KG1 (cell line): ENCODE measurements at places on chromosomes 12 and 14.

- DNase-seq: no peak
These were observed 52.4 kb upstream of the FICD start for GRCh38 chr12:108462686-108463085.

- no peak for DNase-seq
These were observed 439.4 kb downstream of the CCDC91 start for GRCh38 chr12:28629691-28630090.

- no peak for DNase-seq
These were observed 163.5 kb downstream of the TPH2 start for GRCh38 chr12:72102150-72102549.

DNA sequence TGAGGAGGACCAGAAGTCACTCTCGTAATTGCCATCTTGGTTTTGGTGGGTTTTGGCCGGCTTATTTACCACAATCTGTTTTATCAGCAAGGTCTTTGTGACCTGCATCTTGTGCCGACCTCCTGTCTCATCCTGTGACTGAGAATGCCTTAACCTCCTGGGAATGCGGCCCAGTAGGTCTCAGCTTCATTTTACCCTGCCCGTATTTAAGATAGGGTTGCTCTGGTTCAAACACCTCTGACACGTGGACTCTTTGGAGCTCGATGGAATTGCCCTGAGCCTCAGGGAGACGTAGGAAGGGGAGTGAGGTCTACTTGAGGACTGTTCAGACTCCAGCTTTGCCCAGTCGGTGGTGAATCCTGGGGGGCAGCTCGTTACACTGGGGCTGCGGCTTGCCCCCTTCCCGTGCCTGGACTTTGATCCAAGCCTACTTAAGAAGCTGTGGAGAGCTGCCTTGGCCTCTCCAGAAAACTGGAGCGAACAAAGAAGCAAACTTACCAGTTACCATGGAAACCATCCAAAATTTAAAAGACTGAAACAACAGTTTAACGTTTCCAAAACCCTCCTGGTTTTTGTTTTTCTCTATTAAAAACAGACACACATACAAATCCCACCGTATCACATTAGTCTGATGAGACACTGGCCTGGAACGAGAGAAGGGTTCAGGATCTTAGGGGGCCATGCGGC is 28.0 kb downstream of the CALM1 start:
- DNase-seq: no peak

GRCh38 chr14:22122829-22123560 is 449.4 kb upstream of the OR4E1 start:
- DNase-seq: no peak

GRCh38 chr14:75910048-75910447 is 71.7 kb downstream of the TGFB3 start:
- no peak for DNase-seq

- no peak for DNase-seq
These were observed 15.5 kb downstream of the PRKAB1 start for GRCh38 chr12:119683413-119683812.

GRCh38 chr12:79547044-79547734 is 143.6 kb downstream of the PAWR start:
- DNase-seq: no peak

GRCh38 chr12:82527165-82527780 is 159.4 kb upstream of the TMTC2 start:
- DNase-seq: peak; percentile 14

DNA sequence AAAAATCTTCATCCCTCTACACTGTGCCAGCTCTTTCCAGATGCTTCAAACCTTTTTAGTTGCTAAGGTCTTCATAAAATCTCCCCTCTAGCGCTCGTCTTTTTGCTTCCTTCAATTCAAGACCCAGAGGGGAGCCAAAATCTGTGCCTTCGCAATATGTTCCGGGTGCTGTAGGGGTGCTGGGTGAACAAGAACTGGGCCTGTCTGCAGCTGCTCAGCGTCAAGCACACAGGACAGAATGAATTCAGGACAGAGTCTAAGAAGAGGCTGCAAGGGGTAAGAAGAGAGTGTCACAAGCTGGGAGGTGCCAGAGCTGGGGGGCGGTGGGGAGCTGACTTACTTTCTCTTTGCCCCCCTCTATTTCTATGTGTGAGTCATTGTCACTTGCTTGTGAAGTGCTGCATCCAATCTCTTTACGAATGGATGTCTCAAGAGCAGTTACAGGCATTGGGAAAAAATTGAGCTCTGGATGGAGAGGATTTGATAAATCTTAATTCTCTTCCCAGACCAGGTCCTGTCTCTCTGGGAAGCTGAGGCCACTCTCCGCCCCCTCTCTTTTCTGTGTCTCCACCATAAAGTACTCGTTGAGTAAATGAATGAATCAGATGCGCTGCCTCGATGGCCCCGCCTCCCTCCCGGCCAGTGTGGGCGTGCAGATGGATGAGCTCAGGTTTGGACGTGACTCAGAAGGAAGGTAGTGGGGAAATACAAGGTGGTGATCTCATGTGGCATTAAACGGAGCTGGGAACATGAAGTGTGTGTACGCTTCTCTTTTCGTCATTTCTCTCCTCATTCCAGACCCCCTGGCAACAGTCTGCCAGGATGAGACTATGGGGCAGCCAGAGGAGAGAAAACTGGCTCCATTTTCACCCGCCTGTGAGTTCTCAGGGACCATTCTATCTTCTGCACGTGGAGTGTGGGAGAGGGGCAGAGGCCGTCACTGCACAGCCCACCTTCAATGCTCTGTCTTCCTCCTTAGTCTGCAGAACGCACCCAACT is 91.3 kb downstream of the TSPAN9 start:
- no peak for DNase-seq

DNA sequence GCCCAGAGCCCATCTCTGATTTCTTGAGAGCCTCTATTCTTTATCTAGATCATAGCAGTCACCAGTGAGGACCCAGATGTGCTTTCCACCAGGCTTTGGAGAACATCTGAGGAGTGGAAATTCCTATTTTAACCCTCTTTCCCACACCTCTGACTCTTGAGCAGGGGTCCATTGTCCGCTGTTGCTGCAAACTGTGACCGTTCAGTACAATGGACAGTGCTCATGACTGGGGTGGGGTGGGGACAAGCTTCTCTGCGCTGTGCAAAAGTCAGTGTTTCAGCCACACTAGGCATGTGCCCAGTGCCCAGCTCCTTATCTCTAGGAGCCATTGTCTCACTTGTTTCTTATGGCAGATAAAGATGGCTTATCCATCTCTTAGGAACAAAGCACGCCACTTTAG is 16.9 kb upstream of the KRT7 start:
- no peak for DNase-seq

- DNase-seq: no peak
These were observed 279.9 kb upstream of the TBX3 start for GRCh38 chr12:114963846-114964245.

DNA sequence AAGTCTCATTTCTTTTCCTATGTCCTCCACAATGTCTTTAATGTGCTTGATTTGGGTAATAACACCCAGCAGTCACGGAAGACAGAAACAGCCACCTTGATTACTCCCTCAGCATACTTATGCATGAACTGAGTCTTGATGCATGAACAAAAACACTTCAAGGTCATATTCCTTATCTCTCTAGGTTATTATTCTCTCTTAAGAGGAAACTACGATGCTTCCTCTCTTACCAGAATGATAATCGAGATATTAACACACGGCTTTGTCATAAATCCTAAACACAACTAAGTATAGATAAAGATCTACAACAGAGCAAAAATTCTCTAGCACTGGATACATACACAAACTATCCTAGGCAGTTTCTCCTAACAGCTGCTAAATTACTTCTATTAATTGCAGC is 583.5 kb upstream of the ATP2B1 start:
- DNase-seq: no peak

- DNase-seq: no peak
These were observed 22.6 kb downstream of the GPHB5 start for GRCh38 chr14:63296060-63296563.

- DNase-seq: no peak
These were observed 23.9 kb upstream of the C14orf180 start for GRCh38 chr14:104555430-104556255.

DNA sequence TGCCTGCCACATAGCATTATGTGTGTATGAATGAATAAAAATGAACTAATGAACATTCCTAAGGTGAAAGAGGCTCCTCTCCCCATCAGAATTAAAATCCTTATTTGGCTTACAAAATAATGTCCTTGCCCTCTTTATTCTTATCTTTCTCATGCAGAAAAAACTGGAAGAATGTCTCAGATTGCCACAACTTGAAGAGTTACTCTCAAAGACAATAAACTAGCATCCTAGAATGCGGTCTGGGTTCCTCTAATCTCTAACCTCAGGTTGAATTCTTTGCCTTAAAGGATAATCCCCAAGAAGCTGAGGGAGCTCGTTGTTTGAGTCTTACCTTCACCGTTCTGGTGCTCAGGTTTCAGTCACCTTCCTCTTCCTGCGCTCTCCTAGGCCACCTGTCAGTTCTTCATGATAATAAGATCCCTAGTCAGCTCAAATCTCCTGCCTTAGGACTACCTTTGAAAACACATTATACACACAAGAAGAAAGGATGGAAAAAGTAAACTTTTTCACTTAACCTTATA is 147.1 kb downstream of the PHLDA1 start:
- no peak for DNase-seq

DNA sequence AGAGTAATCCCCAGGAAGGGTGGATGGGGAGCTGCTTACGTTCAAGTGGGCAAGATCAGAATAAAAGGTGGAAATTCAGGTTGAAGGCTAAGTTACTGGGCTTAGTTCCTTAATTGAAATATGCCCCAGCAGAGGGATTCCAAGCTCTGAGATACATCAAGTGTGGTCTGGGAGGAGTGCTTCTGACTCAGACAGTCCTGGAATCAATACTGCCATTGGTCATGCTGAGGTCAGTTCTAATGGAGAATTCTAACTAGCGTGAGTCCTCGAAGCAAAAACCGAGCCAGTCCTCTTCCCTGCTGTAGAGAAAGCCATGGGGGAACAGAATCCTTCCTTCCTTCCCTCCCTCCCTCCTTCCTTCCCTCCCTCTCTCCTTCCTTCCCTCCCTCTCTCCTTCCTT is 39.9 kb downstream of the NOS1 start:
- no peak for DNase-seq

- DNase-seq: no peak
These were observed 39.4 kb upstream of the BBS10 start for GRCh38 chr12:76387614-76388013.

- no peak for DNase-seq
These were observed 23.5 kb downstream of the FAM222A start for GRCh38 chr12:109737126-109737525.

DNA sequence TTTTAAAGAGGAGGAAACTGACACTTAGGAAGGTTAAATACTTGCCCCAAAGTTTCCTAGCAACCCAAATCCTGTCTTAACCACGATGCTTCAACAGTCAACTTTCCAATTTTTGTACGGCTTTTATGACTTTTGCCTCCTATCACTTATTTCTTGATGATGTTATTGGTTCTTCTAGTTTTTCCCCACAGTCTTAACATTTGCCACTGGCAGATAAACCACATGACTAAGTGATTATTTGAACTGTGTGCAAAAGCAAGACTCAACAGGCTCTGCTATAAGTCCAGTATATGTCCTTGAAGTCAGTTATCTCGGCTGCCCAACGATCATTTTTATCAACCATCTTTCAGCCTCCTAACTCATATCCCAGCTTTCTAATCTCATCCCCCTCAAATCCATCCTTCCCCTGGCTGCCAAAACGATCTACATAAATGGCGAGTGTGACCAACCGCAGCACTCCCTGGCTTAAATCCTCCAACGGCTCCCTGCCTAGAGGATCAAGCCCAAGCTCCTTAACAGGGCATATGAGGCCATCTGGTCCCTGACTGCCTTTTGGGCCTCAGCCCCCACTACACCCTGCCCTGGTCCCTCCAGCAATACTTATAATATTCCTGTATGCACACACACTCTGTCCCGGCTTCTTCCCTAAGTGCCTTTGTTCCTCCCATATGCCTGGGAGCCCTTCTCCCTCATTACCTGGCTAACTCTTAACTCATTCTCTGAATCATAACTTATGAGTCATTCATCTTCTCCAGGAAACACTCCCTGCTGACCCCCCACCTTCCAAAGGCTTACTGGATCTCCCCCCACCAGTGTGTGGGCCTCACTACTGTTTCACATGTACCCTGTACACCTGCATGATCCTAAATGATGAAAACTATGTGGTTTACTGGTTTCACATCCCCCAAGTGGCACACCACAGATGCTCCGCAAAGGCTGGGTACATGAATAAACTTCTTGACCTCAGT is 8.8 kb downstream of the VPS37B start:
- DNase-seq: no peak

DNA sequence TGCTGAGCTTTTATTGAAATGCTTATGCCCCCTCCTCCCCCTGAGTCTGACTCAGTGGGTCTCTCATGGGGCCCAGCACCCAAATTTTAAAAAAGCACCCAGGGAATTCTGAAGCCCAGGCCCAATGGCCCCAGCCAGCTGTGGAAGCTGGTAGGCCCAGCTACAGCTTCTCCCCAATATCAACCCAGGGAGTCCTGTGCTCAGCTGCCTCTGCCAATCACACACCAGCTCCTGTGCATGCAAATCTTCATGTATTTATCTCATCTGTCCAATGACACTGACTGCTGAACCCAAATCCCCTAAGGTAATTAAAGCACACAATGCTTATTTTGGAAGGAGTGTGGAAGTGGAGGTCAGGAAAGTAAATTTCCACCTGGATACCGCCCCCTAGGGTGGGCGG is 76.3 kb downstream of the CCDC88C start:
- DNase-seq: no peak

DNA sequence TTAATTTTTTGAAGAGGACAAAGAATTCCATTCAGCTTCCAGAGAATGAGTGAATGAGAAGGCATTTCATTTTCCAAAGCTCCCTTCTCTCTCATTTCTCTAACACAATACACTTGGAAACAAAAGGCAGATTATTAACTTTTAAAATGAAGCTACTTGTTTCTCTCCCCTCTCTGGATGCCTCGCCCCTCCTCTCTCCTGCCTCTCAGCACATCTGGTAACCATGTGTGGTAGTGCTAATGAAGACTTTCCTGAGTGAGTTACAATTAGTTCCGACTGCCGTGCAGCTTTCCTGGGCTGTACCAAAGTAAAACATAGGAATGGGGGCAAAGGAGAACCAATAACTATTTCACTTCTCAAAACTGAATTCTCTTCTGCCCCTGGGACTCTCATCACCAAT is 84.7 kb upstream of the SOX5 start:
- DNase-seq: no peak

- DNase-seq: no peak
These were observed 497.7 kb upstream of the RPL10L start for GRCh38 chr14:47149326-47149725.

GRCh38 chr14:24463017-24463883 is 20.7 kb upstream of the SDR39U1 start:
- no peak for DNase-seq

- no peak for DNase-seq
These were observed 43.2 kb upstream of the PNMA1 start for GRCh38 chr14:73757381-73757780.

DNA sequence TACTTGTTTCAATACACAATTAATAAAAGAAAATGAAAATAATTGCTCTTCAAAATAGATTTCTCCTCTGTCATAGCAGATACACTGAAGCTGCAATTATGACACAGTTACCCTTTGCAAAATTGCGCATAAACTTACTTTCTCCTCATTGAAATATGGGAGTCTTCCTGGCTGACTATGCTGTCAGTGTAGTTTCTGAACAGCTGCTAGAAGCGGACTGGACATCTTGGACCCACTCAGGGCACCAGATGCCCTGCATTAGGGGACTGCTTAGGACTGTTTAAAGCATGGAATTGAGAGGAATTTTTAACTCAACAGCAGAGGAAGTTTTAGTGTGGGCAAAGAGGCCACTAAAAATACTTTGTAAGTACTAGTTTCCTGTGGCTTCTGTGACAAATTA is 454.9 kb downstream of the ATP23 start:
- no peak for DNase-seq

- no peak for DNase-seq
These were observed 52.2 kb downstream of the ATP2A2 start for GRCh38 chr12:110333201-110333600.
